ENCODE measurements at places on chromosomes 11 and 22. TPM values are rescaled to one million over a fixed set of nuclear protein-coding genes. Genes with fewer than 3 reads are reported as not detected.
A peak's percentile ranks its signal among the peaks of the same experiment; 100 is the strongest.

The OR51S1 gene
- total RNA-seq, result not detected

The SLC17A6 gene
- not detected for total RNA-seq

The OR52I2 gene
- not detected for total RNA-seq

The PGM2L1 gene
- 1.9 TPM for total RNA-seq

The CADM1 gene
- total RNA-seq, result 32.0 TPM

The PATE2 gene
- total RNA-seq, result not detected

DNA sequence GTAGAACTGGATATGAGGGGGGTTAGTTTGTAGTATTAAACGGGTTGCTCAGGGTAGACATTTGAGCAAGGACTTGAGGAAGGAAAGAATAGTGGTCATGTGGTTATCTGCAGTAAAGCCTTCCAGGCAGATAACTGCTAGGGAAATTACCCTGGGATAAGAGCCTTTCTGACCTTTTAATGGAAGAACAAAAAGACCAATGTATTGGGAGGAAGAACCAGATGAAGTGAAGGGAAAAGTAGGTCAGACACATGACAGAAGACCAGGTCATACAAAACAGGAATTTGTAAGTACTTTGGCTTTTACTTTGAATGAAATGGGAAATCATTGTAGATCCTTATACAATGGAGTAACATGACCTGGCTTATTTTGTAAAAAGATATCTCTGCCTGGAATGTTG lies 241.9 kb upstream of the CTSC start:
- DNase-seq, result no peak

- no peak for DNase-seq
Measured at GRCh38 chr11:6022956-6023355, 7.6 kb downstream of the OR56A1 start.

DNA sequence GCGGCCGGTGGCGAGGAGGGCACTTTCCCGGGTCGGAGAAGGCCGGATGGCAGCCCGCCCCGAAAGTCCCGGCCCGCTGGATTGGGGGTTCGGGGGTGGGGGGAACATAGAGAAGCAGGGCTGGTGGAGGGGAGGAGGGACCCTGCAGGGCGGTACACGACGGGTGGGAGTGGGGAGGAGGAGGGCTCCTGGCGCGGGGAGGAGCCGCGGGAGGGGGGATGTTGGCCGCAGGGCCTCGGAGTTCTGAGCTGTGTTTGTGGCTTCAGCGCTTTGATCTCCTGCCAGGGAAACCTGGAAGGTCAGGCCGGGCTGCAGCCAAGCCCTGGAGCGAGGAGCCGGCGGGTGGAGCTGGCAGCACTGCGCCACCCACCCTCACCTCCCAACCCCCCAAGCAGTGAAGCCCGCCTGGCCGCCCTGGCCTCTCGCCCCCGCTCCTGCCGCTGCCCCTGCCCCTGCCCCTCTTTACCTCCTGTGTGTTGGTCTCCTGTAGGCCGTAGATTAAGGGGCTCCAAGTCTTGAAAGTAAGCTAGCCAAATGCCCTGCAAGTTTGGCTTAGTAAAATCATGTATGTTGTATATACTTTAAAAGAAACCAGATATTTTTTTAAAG lies 30.9 kb downstream of the C22orf31 start:
- peak; percentile 74 for DNase-seq

GRCh38 chr11:13687271-13687670 lies 18.8 kb downstream of the FAR1 start:
- no peak for DNase-seq

Measured in Right ventricle myocardium superior (tissue), 1 donor.